B cell (primary cell): ENCODE measurements at places on chromosomes 1 and 21.

DNA sequence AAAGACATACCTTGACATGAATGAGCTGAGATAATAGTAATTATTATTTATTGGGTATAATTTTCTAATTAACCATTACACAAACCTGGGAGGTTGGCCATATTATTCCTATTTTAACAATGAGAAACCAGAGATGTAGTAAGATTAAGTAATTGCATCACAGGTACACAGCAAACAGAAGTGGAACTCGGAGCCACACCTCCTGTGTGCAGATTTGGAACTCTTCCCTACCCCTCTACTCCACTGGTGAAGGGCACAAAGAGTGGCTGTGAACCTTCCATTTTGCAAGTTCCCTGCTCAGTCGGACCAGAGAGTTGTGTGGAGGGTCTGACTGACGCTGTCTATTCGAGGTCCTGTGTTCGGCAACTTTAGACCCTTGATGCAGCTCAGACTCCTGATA lies 45.0 kb downstream of the NGF start:
- no peak for DNase-seq

GRCh38 chr1:99546432-99547416 lies 99.2 kb upstream of the PALMD start:
- no peak for DNase-seq

DNA sequence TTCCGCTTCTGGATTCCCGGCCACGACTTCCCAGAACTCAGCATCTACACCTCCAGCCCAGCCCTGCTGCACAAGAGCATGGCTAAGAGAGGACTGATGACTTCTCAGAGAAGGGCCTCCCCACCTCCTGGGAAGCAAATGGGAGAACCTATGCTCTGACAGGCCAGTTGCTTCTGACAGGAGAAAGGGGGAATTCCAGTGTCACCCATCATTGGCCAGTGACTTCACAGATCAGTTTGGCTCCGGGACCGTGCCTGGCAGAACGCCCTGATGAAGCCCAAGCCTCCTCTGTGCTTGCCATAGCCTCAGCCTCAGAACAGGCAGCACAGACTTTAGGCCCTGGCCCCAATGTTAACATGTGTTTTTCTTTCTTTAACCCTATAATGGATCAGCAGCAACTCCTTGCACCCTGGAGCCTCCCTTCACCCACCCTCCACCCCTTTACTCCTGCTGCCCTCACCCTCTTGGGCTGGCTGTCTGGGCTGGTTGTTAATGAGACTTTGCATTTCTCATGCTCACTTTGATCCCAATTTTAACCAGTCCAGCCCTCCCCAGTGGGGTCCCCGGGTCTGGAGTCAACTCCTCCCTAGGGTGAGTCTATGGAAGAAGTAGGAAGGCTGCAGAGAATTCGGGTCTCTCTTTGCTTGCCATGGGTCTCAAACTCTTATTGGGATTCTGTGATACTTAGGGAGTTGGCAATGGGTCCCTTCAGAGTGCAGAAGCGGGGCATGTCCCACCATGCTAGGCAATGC lies 42.7 kb upstream of the SLC30A1 start:
- no peak for DNase-seq

- peak; percentile 23 for DNase-seq
These were observed 91.7 kb upstream of the IVNS1ABP start for GRCh38 chr1:185408700-185409270.

DNA sequence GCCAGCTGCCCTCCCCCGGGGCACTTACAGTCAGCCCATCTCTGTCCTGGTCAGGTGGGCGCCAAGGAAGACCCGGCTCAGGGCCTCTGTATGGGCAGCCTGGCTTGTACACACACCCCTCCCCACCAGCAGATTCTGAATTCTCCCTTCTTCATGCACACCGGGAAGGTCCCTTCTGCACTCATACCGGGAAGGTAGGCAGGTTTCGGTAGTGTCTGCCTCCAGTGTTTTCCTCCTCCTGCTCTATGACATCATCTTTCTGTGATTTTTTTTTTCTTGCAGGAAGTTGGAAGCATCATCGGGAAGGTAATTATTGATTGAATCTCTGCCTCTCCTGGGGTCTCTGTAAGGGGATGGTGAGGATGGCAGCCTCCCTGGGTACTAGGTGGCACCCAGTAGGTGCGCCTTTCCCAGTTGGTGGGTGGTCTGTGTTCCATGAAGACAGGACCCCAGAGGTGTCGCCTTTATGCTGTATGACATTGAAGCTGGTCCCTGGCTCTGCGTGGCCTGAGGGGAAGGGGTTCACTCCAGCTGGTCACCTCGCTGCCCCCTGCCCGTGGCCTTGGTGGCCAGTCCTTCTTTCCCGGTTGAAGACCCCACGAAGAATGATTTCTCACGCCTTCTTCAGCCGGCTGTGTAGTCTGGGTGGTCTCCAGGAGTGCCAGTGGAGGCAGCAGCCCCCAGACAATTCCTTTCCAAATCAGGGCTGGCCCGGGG lies 82.1 kb upstream of the COL6A1 start:
- DNase-seq: no peak

DNA sequence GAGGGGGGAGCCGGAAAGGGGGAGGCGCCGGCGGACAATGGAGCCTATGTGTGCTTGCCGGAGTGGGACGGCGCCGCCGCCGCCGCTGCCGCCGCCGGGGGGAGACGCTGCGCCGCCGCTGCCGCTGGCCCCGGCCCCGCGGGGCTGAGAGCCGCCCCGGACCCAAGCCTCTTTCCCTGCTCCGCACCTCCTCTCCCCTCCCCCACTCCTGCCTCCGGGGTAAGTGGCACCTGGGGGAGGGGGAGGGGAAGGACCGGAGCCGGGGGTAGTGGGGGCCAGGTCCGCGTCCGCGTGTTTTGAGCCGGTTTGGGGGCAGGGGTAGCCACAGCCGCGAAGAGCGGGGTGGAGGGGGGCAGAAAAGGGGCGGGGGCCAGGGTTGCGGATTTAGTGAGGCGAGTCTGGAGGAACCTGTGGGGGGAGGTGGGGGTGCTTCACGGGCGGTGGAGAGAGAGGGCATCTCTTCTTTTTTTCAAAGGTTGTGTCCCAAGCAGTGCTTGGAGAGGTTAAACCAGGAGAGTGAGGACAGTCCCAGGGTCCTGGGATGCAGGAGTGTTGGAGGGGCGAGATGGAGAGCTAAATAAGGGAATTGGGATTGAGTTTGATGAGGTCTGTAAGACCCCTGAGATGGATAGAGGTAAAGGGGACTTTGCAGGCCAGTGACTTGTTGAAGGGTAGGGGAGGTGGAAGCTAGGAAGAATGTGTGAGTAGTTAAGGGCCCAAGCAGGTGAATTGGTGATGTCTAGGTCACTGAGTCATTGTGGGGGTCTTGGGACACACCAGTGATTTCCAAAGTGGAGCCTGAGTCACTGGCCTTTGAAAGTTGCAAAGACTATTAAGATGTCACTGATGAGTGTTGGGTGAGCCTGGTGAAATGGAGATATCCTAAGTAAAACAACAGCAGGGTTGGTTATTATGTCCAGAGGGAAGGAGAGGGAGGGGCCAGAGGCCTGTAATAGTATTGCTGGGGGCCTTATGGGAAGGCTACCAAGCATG lies 59.1 kb downstream of the BCL9 start:
- DNase-seq: no peak

DNA sequence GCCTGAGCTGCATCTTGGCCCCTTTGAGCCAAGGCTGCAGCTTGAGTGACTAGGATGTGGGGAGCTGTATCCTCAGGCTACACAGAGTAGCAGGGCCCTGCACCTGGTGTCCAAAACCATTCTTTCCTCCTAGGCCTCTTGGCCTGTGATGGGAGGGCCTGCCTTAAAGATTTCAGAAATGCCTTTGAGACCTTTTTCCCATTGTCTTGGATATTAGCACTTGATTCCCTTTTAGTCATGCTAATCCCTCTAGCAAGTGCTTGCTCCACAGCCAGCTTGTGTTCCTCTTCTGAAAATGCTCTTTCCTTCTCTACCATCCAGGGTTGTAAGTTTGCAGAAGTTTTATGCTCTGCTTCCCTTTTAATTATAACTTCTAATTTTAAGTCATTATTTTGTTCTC lies 21.7 kb upstream of the KIRREL1 start:
- DNase-seq: no peak
